ENCODE measurements at places on chromosomes 1 and 21.

DNA sequence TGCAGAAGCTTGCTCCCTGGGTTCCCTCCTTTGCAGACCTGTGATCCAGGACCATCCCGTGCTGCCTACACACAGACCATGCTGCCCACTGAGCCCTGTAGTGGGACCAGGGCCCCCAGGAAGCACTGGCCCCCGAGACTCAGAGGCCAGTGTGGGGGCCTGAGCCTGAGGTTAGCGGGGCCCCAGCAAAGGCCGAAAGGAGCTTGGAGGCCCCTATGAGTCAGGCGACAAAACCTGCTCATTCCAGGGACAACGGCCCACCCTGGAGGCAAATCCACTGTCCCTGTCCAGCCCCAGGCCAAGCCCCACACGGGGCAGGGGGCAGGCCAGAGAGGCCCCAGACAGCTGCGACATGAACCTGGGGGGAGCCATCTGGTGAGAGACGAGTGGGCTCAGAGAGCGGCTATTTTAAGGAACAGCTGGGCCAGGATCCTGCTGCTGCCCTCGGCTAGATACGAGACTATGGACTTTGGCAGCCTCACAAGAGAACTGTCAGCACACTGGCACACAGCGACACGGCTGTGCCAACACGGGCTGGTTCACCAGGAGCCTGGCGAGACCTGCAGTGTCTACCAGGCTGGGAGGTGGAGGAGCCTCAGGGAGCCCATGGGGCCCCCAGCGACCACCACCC, 74.7 kb downstream of the ARHGEF16 start:
- DNase-seq: no peak

DNA sequence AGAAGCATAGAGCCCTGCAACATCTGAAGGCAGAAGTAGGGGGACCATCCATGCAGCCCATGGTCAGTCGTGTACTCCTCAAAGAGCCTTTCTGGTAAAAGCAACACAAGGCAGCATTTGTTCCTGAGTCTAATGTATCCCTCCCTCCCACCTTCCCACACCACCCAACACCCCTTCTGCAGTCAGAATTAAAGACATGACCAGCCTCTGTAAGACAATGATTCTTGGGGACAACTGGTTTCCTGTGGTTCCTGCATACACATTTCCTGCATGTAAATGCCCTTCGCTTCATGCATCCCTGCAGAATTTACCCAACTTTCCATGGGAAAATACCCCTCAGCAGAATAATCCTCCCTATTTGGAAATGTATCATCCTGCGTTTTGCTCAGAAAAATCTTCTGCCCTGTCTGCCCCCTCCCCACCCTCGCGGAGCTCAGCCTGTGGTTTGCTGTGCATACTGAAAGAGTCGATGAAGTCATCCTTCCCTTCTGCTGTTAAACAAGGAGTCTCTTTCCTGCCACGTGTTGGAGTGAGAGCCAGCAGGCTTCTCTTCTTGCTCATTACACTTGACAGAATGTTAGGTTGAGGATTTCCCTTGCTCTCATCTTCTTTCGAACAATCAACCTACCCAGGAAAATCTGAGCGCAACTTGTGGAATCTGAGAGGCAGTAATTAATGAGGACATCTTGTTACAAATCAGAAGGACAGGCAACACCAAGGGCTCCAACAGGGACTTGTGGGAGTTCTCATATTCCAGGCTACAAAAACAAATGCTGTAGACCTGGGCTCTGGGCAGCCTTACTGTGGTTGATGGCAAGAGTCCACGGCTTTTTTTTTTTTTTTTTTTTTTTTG, 4.7 kb downstream of the TNN start:
- DNase-seq: no peak

GRCh38 chr1:247540581-247540980, 4.3 kb upstream of the OR2C3 start:
- no peak for DNase-seq

DNA sequence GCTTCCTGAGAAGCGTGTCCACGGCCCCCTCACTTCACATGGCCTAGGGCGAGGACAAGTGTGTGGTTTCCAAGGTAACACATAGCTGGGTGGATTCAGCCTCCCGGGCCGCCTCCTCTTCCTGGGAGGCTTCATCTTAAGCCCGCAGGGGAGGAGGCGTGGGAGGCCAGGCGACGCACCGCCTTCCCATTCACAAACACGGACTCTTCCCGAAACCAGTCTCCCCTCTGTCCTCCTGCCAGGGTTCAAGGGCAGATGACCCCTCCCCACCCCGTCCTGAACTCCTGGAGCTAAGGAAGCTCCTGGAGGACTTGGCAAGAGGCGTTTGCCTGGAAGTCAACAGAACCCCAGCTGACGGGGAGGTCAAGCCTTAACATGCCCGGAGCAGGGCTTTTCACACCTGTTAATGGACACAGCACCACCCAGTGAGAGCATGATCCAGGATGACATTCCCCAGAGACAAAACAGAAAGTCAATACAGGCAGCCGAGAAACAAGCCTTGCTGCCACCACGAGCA, 56.7 kb downstream of the KCNN3 start:
- no peak for DNase-seq

DNA sequence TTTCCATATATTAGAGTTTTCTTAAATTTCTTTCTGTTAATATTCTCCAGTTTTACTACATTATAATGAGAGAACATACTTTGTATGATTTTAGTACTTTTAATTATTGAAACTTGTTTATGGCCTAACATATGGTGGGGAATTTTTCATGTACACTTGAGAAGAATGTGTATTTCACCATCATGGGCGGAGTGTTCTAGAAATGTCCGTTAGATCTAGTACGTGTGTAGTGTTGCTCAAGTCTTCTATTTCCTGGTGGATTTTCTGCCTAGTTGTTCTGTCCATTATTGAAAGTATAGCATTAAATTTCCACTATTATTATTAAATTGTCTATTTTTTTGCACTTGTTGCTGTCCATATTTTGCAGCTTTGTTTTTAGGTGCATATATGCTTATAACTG, 64.0 kb upstream of the RGS21 start:
- DNase-seq: no peak

GRCh38 chr1:66433611-66434010, 100.3 kb upstream of the SGIP1 start:
- no peak for DNase-seq

- no peak for DNase-seq
These were observed 116.6 kb upstream of the HIVEP3 start for GRCh38 chr1:42035205-42035829.

- DNase-seq: no peak
These were observed 56.3 kb downstream of the GNG12 start for GRCh38 chr1:67777016-67777415.

- no peak for DNase-seq
These were observed 24.3 kb downstream of the WNT2B start for GRCh38 chr1:112533029-112533428.

DNA sequence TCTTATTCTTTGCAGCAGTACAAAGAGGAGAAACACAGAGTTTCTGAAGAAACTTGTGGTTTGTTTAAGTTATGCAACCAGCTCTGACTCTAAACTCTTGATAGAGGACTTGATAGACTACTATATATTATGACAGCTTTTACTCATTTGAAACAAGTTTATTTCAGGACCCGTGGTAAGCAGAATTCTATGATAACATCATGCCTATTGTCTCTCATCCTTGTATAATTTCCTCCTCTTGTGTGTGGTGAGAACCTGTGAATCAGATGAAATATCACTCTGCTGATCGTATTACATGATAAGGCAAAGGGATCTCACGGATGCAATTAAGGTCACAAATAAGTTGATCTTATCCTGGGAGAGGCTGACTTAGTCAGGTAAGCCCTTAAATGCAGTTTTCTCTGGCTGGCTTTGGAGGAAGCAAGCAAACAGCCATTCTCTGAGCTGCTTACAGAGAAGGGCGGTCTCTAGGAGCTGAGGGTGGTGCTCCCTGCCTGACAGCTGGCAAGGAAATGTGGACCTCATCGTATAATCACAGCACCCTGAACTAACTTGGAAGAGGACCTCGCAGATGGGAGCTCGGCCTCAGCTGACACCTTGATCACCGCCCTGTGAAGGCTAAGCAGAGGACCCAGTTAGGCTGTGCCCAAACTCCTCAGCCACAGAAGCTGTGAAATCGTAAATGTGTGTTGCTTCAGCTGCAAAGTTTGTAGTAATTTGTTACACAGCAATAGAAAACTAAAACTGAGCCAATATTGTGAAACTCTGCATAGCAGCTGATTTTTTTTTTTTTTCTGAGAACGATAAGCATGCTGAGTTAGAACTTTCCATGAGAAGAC, 151.1 kb upstream of the DPT start:
- no peak for DNase-seq

- DNase-seq: no peak
These were observed 8.9 kb upstream of the PDE9A start for GRCh38 chr21:42644223-42645208.

Data from naive thymus-derived CD4-positive, alpha-beta T cell (primary cell).